Tongue (tissue), 3 donors: ENCODE measurements at places on chromosomes 7 and 10. TPM values are rescaled to one million over a fixed set of nuclear protein-coding genes. Genes with fewer than 3 reads are reported as not detected.

CNOT4 gene
- total RNA-seq = 19.0 TPM

ACTR3C gene
- 12.1 TPM for total RNA-seq

ADK gene
- 61.4 TPM for total RNA-seq

ANKRD61 gene
- not detected for total RNA-seq

FAM171A1 gene
- 15.4 TPM for total RNA-seq

TMEM139 gene
- total RNA-seq = 0.51 TPM

LRRC4 gene
- 0.41 TPM for total RNA-seq

GJD4 gene
- total RNA-seq = 0.21 TPM

STEAP1 gene
- 13.8 TPM for total RNA-seq

IKZF1 gene
- 6.1 TPM for total RNA-seq

AIFM2 gene
- 2.4 TPM for total RNA-seq

DRGX gene
- not detected for total RNA-seq

TCAF2 gene
- 4.8 TPM for total RNA-seq

MOGAT3 gene
- total RNA-seq = not detected

CLIP2 gene
- 39.0 TPM for total RNA-seq

WDR37 gene
- total RNA-seq = 14.6 TPM

PAOX gene
- 8.0 TPM for total RNA-seq

ST8SIA6 gene
- 2.9 TPM for total RNA-seq

GARIN1A gene
- 0.10 TPM for total RNA-seq

RBM20 gene
- 18.4 TPM for total RNA-seq

PARD3 gene
- total RNA-seq = 129 TPM

HMX3 gene
- not detected for total RNA-seq

CPVL gene
- 11.7 TPM for total RNA-seq

OPALIN gene
- total RNA-seq = not detected

TAF3 gene
- total RNA-seq = 3.0 TPM

C7orf57 gene
- total RNA-seq = not detected
